NCI-H1694 (cell line): ENCODE measurements at places on chromosomes 5 and 9.

DNA sequence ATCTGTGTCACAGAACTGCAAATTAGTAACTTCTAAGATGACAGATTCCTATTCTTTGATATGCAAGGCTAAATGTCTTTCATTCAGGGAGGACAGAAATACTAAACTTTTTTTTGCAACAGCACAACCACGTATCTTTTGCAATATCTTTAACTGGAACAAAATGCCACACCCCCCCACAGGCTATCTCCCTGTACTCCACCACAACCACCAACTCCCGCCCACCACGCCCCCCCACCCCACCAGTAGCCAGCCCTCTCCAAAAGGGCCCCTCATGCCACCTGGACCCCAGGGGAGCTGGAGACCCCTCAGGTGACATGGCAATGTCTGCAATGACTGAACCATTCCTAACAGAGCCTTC is 131.8 kb downstream of the ROR2 start:
- DNase-seq, result no peak

GRCh38 chr9:35882996-35883395 is 12.8 kb upstream of the OR13J1 start:
- DNase-seq, result no peak

GRCh38 chr9:14881006-14881405 is 29.2 kb downstream of the FREM1 start:
- no peak for DNase-seq

GRCh38 chr5:60161340-60161934 is 267.9 kb upstream of the PDE4D start:
- DNase-seq, result peak; percentile 12

DNA sequence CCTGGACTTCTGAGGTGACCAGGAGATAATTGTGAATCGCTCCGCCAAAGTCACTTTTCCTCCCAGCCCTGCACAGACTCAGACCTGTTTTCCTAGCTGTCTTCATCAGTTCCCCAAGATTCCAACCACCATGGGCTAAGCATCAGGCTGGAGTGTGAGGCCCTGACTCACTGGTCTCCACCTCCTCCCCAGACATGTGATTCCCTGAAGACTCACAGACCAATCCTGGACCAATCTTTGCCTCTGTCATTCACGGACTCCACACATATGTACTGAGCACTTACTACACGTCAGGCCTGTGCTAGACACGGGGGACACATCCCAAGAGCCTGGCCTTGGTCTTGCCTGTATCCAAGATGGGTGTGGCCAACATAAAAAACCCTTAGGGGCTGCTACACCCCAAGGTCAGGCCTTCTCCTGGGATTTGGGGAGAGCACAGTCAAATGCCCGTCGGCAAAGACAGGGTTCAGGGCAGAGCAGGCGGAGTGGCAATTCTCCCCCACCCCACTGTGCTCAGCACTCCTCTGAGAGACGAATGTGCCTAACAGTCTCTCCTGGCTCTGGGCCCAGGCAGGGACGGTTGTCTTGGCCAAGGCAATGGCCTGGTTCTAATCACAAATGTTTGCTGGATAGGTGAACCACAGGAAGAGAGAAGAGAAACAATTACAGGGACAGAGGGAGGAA is 11.9 kb downstream of the EEIG1 start:
- DNase-seq, result no peak

GRCh38 chr5:141478321-141478945 is 2.7 kb downstream of the PCDHGC3 start:
- no peak for DNase-seq

DNA sequence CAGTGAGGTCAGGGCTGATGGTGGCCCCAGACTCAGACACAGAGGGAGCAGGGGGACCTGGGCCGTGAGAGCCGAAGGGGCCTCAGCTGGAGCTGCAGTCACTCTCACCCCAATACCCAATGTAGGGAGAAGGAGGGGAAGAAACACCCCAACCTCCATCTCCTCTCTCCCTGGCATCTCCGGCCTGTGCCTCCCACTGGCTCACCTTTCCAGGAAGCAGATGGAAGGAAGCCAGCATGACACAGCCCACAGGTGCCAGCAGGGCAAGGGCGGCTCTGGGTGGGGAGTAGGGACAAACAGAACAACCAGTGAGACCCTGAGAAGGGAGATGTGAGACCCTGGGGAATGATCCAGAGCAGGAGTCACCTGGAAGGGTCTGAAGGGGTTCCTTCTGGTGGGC is 3.0 kb upstream of the CRB2 start:
- no peak for DNase-seq

DNA sequence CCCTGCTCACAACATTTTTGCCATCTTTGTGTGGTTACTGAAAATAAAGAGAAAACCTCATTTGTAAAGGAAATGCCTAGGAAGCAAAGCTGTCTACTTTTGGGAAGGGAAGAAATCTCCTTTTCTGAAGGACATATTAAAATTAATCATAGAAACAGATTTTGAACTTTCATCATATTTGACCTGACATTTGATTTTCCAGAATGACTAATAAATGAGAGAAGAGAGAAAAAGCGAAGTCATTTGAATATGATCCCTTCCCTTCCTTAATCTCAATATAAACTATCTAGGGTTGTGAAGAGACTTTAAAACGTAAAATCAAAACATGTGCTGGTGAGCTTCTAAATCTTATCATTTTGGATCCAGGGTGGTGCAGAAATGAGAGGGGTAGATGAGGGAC is 66.3 kb downstream of the FEM1C start:
- DNase-seq, result no peak

GRCh38 chr5:154479160-154479943 is 1.3 kb upstream of the HAND1 start:
- no peak for DNase-seq

DNA sequence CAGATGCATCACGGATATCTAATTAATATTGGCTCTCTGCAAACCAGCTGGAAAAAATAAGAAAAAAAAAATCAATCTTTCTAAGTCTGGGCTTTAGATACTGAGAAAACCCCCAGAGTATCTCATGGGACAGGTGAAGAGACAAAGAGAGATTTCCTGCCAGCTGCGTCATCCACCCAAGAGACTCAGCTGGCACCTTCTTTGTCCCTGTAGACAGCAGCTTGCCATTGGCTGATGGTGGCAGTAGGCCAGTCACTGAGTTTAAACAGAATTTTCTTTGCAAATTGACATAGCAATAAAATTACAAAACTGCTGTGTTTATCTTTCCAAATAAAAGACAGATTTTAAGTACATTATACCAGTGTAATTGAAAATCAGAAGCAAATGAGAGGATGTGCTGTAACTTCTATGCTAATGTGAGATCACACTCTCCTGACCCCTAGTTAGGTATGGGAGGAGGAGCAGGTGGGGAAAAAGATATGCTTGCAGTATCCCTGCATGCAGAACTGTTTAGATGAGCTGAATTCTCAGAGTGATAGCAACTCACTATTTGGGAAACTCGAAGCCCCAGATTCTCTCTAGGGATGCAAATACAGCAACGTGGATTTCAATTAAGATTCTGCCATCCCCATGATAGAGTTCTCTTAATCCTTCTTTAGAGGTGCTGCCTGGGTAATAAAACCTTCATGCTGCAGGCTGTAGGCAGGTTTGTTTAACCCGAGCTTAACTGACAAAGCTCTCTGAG is 72.2 kb downstream of the NMUR2 start:
- no peak for DNase-seq
